ENCODE measurements at places on chromosomes 12 and 14.

- DNase-seq: no peak
Measured at GRCh38 chr14:26281280-26281998, 316.4 kb downstream of the NOVA1 start.

DNA sequence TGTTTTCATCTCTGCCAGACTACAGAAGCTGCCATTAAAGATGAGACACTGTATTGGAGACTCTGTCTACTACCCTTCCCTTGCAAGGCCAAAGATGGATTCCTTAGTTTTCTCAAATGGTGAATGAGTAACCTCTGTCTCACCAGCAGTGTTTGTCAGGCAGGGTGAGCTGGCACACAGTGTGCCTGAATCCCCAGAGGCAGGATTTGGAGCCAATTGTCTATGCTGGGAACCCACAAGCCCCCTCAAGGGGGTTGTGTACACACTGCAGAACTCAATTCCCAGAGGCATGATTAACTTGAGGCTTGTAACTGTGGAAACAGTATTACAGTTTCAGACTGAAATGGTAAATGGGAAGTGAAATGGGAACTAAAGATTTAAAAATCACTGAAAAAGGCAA is 136.8 kb upstream of the PTPRB start:
- DNase-seq: no peak

- peak; percentile 88 for DNase-seq
Measured at GRCh38 chr12:52372216-52373154, 5.2 kb upstream of the KRT85 start.

DNA sequence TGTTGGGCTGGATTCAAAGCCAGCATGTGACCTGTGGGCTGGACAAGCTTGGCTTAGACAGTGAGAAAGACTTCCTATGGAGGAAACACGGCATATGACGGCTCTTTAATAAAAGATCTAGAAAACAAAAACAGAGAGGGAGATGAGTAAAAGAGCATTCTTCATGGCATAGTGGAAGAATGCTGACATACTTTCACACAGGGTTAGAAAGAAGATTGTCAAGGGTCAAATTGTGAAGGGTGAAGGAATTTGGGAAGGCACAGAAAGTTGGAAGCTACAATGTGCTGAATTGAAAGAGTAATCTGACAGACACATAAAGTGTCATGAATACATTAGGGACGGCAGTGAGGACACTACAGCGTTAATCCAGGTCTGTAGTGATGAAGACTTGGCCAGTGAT is 63.4 kb downstream of the GALNT4 start:
- DNase-seq: no peak

DNA sequence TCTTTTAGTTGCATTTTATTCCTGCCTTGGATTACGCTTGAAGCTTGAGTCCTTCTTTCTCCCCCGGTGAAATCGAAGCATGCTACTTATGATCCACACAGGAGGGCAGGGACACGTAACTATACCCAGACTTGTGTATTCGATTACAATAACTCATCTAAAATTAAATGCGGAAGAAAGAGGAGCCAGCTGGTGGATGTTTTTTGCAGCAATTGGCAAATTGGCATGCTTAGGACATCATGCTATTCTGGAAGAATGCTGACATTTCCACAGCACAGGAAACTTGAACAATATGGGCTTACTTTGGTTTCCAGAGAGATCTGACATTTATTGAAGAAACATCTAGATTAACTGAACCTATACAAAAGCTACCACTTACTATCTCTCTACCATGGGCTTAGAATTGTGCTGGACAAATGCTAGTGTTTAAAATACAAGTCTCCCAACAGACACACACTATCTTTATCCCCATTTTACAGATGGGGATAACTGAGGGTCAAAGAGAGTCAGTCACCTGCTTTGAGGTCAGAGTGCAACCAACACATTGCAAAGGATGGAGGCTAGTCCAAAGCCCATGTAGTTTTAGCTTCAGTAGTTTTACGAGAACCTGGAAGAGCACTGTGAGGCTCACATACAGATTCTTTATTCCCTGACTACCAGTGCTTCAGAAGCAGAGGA is 36.3 kb downstream of the LGMN start:
- no peak for DNase-seq

GRCh38 chr12:92156139-92156538 is 10.5 kb upstream of the BTG1 start:
- no peak for DNase-seq

Data from stomach (tissue), 19 donors.